AG09309 (cell line): ENCODE measurements at places on chromosomes 3 and 15.

DNA sequence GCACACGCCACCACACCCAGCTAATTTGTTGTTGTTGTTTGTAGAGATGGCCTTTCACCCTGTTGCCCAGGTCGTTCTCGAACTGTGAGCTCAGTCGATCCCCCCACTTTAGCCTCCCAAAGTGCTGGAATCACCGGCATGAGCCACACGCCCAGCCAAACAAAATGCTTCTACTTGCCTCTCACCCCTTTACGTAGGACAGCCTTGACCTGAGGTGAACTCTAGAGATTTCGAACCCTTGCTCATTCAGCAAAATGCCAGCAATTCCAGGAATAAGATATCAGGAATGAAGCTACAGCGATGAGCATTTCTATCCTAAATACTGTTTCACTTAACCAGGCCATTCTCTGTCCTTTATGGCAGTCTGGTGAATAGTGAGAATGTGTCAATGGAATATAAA is 135.0 kb downstream of the LRRK1 start:
- DNase-seq, result no peak

- no peak for DNase-seq
These were observed 50.7 kb downstream of the RAF1 start for GRCh38 chr3:12613250-12613649.

DNA sequence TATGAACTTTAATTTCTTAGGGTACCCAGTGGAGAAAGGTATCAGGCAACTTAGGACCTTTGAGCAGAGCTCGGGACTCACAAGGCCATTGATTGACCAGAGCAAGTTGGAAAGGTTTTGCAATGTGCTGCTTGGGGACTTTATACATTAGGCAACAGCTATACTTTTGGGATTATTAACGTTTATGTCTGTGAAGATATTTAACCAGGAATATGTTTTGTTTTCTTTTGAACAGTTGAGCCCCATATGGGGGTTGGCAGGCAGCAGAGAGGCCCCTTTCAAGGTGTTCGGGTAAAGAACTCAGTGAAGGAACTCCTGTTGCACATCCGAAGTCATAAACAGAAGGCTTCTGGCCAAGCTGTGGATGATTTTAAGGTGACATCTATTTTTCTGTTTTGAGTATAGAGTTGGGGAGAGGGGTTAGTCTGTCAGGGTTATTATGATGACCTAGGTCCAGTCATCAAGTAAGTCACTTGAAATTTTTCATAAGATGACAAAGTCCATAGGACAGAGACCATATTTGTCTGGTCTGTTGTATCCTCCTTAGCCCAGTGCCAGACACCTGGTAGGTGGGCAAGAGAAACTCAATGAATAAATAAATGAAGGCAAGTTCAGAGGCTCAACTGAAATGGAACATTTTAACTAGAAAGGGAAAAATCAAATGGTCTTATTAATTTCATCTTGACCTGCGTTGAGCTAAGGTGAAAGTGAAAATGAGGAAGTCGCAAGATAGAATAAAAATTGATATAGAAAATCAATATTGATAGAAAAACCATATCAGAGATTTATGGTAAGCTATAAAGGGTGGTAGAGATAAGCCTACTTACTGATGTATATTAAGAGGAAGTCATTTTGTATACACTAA is 2.8 kb downstream of the NFKBIZ start:
- no peak for DNase-seq

GRCh38 chr3:72080095-72080494 is 295.1 kb upstream of the PROK2 start:
- no peak for DNase-seq

- no peak for DNase-seq
These were observed 81.3 kb upstream of the ZBED2 start for GRCh38 chr3:111676211-111677006.

- DNase-seq, result no peak
These were observed 35.4 kb downstream of the RBP2 start for GRCh38 chr3:139440639-139441556.

DNA sequence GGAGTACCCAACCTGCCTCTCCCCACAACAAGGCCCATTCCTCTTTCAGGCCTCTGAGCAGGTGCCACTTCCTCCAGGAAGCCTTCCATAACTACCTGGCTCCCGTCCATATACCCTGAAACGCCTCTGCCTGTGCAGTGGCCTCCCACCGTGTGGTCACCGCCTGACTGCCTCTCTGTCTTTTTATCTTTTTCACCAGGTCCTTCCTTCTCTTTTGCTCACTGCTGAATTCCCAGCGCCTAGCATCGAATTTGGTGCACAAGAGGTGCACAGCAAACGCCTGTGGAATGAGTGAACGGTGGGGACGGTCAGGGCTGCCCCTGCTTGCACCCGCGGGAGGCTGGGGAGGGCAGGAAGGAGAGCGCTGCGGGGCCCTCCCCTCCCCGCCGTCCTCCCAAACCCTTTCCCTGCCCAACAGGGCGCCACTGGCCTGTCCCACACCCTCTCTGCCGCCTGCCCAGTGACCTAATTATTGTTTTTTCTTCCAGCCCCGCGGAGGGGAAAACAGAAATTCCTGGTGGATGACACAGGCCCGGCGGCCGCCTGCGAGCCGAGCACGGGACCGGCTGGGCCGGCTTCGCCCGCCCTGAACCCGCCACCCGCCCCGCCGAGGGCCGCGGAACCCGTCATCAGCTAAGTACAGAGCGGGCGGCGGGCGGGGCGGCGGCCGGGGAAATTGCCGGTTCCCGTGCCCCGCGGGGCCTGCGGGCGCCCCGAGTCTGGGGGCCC is 140.1 kb downstream of the SMAD6 start:
- peak; percentile 72 for DNase-seq

DNA sequence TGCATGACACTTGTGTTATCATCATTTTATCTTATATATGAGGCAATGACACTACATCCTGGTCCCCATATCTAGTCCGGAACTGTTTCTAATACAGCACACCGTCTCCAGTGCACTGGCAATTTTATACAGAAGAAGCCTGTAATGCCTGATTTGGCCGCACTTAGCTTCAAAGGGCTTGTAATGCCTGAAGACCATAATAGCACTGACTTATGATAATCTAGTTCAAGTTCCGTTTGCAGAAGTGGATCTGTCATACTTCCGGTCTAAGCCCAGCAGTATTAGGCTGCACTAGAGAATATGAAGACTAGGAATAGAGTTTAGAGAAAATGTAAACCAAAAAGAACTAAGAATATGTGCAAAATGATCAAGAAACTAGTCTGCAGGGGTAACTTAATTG is 1.3 kb downstream of the BNIP2 start:
- DNase-seq, result no peak

DNA sequence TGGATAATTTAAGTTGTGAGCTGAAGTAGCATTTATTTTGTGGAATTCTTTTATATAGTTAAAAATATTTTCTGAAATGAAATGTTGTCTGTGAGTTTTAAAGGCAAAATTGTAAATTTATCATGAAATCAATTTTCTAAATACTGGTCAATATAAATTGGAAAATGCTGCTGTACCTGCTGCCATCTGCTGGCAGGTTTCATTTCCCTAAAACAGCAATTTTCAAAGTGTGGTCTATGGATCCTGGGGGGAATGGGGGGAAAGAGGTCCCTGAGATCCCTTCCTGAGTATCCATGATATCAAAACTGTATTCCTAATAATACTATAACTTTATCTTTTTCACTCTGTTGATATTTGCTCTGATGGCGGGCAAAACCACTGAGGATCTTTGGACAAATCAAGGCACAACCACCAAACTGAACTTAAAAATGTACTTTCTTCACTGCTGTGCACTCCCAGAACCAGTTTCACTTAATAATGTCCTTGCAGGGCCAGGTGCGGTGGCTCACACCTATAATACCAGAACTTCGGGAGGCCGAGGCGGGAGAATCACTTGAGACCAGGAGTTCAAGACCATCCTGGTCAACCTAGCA is 17.2 kb upstream of the CCR4 start:
- no peak for DNase-seq

- no peak for DNase-seq
These were observed 295.8 kb downstream of the GBE1 start for GRCh38 chr3:81465510-81466200.

DNA sequence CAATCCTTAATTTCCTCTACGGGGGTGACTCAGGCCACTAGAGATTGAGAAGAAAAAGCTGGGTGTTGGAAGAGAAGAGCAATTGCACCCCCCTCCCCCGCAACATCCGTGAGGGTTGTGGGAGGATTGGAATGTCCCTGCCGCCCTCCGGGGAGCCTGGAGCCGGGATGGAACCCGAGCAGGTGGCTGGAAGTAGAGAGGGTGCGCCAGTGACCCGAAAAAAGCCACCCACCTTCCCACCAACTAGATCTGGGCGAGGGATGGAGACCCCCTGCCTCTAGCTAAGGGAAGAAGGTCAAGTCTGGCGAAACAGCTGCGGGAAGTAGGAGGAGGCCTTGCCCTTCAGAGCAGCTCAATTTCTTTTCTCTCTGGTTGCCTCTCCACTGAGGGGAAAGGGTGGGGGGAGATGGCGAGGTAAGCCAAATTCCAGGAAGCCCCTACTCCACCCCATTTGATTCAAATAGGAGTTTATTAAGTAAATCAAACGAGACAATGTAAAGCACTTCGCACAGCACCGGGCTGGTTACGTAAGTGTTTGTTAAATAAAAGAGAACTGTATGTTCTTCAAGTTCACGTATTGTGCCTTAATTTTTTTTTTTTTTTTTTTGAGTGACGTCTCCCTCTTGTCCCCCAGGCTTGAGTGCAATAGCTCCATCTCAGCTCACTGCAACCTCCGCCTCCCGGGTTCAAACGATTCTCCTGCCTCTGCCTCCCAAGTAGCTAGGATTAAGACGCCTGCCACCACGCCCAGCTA is 1.1 kb upstream of the WWTR1 start:
- DNase-seq, result no peak

- no peak for DNase-seq
These were observed 94.8 kb downstream of the IGF1R start for GRCh38 chr15:98743177-98743576.

GRCh38 chr3:153192327-153192726 is 30.3 kb downstream of the RAP2B start:
- no peak for DNase-seq

DNA sequence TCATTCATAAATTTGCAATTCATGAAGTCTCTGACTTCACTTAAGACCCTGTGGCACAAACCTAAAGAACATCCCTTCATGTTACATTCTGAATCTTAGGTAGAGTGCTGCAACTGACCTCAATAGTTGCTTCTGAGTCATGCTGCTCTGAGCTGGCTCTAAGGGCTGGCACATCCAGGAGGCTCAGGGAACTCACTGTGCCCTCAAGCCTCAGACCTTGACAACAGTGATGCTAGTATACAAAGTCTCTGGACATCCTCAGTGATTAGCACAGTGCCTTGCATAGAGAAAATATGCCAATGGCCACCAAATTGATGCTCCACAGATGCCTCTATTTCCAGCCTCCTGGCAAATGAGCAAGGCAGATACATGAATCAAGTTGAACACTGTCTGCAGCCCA is 740.9 kb upstream of the LMCD1 start:
- no peak for DNase-seq

- no peak for DNase-seq
These were observed 244.5 kb downstream of the CACNA2D3 start for GRCh38 chr3:54366839-54367238.

- DNase-seq, result peak; percentile 31
These were observed 371.7 kb upstream of the GBE1 start for GRCh38 chr3:82133070-82133606.

- no peak for DNase-seq
These were observed 114.8 kb downstream of the WDR76 start for GRCh38 chr15:43941555-43941954.

DNA sequence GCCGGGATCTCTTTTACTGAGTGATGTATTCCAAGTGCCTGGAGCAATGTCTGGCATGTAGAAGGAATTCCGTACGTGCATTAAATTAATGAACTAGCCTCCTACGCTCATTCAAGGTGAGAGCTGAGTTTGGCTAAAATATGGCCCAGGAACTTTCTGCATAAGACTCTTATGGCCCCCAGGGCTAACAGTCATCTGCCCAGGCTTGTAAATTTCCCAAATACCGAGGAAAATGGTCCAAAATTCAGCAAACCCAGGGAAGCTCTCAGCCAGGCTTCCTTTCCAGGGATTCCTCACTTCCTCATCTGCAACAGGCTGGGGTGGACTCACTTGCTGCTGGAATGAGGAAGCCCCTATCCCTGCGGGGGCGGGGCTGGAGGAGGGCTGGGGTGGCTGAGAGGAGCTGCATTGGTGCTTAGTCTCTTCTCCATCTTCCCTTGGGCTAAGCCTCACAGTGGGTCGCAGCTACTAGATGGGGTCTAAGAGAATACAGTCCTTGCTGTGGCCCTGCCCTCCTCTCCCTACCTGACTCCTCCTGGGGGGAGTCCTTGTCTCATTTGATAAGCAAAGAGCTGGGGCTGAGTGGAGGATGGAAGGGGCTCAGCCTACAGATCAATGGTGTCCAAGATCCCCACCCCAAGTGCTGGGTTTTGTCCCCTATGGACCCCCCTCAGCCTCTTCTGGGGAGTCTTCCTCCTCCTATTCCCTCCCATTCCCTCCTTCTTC is 28.5 kb upstream of the APOD start:
- DNase-seq, result no peak

- DNase-seq, result peak; percentile 73
These were observed 51.0 kb upstream of the ARL8B start for GRCh38 chr3:5071061-5071460.

GRCh38 chr15:51227940-51228732 is 110.3 kb downstream of the CYP19A1 start:
- peak; percentile 79 for DNase-seq

DNA sequence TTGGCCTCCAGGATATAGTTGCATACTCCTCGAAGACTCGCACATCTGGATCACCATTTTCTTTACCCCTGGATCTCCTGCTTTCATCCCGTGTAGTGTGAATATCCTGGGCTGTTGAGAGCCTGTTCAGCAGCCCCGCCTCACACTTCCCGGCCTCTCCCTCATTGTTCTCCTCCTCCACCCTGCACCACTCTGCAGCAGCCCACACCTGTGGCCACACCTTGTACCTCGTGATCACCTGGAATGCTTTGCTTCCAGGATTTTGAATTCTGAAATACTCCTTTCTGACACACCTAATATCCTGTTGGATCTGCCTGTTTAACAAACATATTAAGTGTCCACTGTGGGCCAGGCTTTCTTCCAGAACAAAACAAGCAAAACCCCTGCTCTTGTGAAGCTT is 14.4 kb downstream of the ABHD17C start:
- DNase-seq, result no peak

DNA sequence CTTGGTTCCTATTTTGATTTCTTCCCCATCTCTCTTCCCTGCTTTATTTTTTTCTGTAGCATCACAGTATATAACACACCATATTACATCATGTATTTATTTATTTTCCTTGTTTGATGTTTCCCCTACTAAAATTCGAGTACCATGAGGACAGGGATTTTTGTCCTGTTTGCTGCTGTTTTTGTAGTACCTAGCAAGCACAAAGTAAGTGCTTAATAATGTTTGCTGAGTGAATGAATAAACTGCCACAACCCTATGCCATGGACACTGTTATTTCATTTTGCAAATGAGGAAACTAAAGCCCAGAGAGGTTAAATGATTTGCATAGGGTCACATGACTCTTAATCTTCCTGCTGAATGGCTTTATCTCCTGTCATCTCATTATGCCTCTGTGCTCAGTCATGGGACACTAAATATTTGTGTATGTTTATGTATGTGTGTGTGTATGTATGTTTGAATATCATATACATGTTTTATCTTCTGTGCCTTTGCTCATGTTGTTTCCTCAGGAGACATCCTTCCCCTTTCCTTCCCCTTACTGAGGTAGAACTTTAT is 26.1 kb upstream of the MGA start:
- no peak for DNase-seq

- DNase-seq, result no peak
These were observed 48.9 kb upstream of the GMNC start for GRCh38 chr3:190911382-190911781.
